Neural cell (in vitro differentiated cells): ENCODE measurements at places on chromosomes 5 and 9. TPM values are rescaled to one million over a fixed set of nuclear protein-coding genes. Genes with fewer than 3 reads are reported as not detected.

TAF11L5 gene
- not detected in 2 replicates for polyA plus RNA-seq

SOX30 gene
- not detected in 2 replicates for polyA plus RNA-seq

CCIN gene
- not detected in 2 replicates for polyA plus RNA-seq

STK32A gene
- 22.4 and 23.1 TPM in 2 replicates for polyA plus RNA-seq

SLC1A1 gene
- 27.6 and 30.8 TPM in 2 replicates for polyA plus RNA-seq

CACNA1B gene
- 5.8 and 7.9 TPM in 2 replicates for polyA plus RNA-seq

CDC20B gene
- polyA plus RNA-seq = 0.28 TPM in 1 of 2 replicates, not detected in the other

RMND5B gene
- polyA plus RNA-seq = 37.3 and 48.2 TPM in 2 replicates

SMIM33 gene
- not detected in 2 replicates for polyA plus RNA-seq

CYSRT1 gene
- polyA plus RNA-seq = 1.3 and 3.3 TPM in 2 replicates

NDUFA8 gene
- polyA plus RNA-seq = 65.0 and 73.1 TPM in 2 replicates

ADRB2 gene
- not detected in 2 replicates for polyA plus RNA-seq

NRARP gene
- polyA plus RNA-seq = 1.4 and 2.3 TPM in 2 replicates

EIF4E1B gene
- polyA plus RNA-seq = 0.82 TPM in 1 of 2 replicates, not detected in the other

ZNF169 gene
- 5.8 and 8.3 TPM in 2 replicates for polyA plus RNA-seq

PCDHA1 gene
- polyA plus RNA-seq = 0.28 TPM in 1 of 2 replicates, not detected in the other

PCDHAC1 gene
- 2.4 and 3.3 TPM in 2 replicates for polyA plus RNA-seq

CCDC192 gene
- not detected in 2 replicates for polyA plus RNA-seq

PPP3R2 gene
- not detected in 2 replicates for polyA plus RNA-seq

GPX3 gene
- polyA plus RNA-seq = 4.0 and 5.1 TPM in 2 replicates

CDH18 gene
- polyA plus RNA-seq = 5.6 and 9.6 TPM in 2 replicates

GFI1B gene
- polyA plus RNA-seq = not detected in 2 replicates

SPINK13 gene
- polyA plus RNA-seq = not detected in 2 replicates

CHSY3 gene
- polyA plus RNA-seq = 0.40 TPM in 1 of 2 replicates, not detected in the other

CDKN2A gene
- not detected in 2 replicates for polyA plus RNA-seq

LCN1 gene
- not detected in 2 replicates for polyA plus RNA-seq

OR1Q1 gene
- polyA plus RNA-seq = not detected in 2 replicates

CDHR2 gene
- 0.38 and 1.0 TPM in 2 replicates for polyA plus RNA-seq

ANKRD31 gene
- polyA plus RNA-seq = 0.48 and 0.62 TPM in 2 replicates

TSSK1B gene
- polyA plus RNA-seq = not detected in 2 replicates

ATP10B gene
- 1.9 TPM in 1 of 2 replicates, not detected in the other for polyA plus RNA-seq

KLHL3 gene
- polyA plus RNA-seq = 10.9 and 12.9 TPM in 2 replicates

TPRN gene
- polyA plus RNA-seq = 8.1 TPM in 2 replicates

APBA1 gene
- 10.9 and 13.4 TPM in 2 replicates for polyA plus RNA-seq

SLC26A2 gene
- polyA plus RNA-seq = 5.3 and 5.4 TPM in 2 replicates

PCDHGA5 gene
- polyA plus RNA-seq = 0.25 TPM in 1 of 2 replicates, not detected in the other

ECM2 gene
- polyA plus RNA-seq = 0.30 TPM in 1 of 2 replicates, not detected in the other

PELO gene
- 10.5 and 14.7 TPM in 2 replicates for polyA plus RNA-seq

INSL6 gene
- polyA plus RNA-seq = not detected in 2 replicates

CCDC183 gene
- 5.5 and 8.8 TPM in 2 replicates for polyA plus RNA-seq

KCNIP1 gene
- polyA plus RNA-seq = 13.5 and 13.8 TPM in 2 replicates

KIF20A gene
- 1.9 and 2.1 TPM in 2 replicates for polyA plus RNA-seq

TMEM252 gene
- not detected in 2 replicates for polyA plus RNA-seq

NR2F1-AS1 gene
- polyA plus RNA-seq = 0.24 and 0.42 TPM in 2 replicates

DAB2IP gene
- 17.3 and 24.8 TPM in 2 replicates for polyA plus RNA-seq

NMUR2 gene
- polyA plus RNA-seq = not detected in 2 replicates

CCL21 gene
- polyA plus RNA-seq = not detected in 2 replicates

CCNI2 gene
- polyA plus RNA-seq = not detected in 2 replicates

WNK2 gene
- polyA plus RNA-seq = 37.1 and 38.3 TPM in 2 replicates

ARID3C gene
- polyA plus RNA-seq = 2.1 and 2.8 TPM in 2 replicates

POLE3 gene
- 99.8 and 119 TPM in 2 replicates for polyA plus RNA-seq

PCDHGB3 gene
- polyA plus RNA-seq = not detected in 2 replicates

C9orf152 gene
- not detected in 2 replicates for polyA plus RNA-seq

SPATA31C1 gene
- not detected in 2 replicates for polyA plus RNA-seq

SH3GLB2 gene
- 128 and 160 TPM in 2 replicates for polyA plus RNA-seq

SLC25A2 gene
- polyA plus RNA-seq = not detected in 2 replicates

FAM200C gene
- 21.6 and 22.6 TPM in 2 replicates for polyA plus RNA-seq

LHX2 gene
- polyA plus RNA-seq = 2.6 and 3.6 TPM in 2 replicates

KIF4B gene
- polyA plus RNA-seq = not detected in 2 replicates
